Fibroblast of skin of left quadriceps (primary cell): ENCODE measurements at places on chromosomes 5 and 9.

DNA sequence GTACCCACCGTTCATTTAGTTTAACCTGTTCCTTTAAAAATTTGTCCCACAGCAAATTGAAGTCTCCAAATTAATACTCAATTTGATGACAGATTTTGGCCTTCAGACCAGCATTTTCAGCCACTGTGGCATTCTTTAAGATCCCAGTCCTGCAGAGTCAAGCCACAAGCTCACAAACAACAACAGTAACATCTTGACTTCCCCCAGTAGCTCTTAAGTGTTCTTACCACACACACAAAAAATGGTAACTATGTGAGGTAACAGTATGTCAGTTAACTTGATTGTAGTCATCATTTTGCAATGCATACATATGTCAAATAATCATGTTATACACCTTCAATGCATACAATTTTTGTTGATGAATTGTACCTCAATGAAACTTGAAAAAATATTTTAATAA, 247.9 kb downstream of the LURAP1L start:
- DNase-seq: no peak

DNA sequence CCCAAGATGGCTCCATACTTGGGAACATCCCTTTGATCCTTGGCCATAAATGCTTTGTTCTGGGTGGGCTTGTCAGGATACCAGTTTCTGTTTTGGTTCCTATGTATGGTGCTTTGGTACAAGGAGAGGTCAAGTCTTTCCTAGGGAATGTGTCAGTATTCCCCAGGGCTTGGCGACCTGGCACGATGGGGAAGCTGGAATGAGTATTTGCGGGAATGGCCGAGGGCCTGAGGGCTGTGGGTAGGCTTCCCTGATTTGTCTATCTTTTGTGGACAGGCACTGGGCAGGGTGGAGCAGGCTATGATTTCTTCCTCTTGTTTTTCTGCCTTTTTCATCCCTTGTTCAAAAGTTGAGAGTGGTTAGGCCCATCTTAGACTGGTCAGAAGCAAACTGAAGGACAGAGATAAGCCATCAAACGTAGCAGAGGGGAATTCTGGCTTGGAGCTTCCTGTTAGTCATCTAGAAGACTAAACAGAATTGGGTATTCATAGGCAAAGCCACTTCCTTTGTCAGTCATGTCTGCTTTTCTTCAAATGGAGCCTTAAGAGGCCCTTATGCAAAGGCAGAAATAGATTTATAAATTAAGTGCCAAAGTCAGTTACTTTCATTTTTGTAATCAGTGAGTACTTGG, 13.7 kb downstream of the DOCK2 start:
- DNase-seq: no peak

DNA sequence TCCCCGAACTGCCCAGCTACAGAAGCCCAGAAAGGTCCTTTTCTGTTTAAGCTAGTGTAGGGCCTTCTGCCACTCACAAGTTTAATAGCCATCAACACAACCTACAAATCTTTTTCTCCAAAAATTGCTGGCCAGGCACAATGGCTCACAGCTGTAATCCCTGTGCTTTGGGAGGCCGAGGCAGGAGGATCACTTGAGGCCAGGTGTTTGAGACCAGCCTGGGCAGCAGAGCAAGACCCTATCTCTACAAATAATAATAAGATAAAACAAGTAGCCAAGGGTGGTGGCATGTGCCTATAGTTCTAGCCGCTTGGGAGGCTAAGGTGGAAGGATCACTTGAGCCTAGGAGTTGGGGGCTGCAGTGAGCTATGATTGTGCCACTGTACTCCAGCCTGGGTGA, 176.4 kb downstream of the HSD17B3 start:
- DNase-seq: no peak

DNA sequence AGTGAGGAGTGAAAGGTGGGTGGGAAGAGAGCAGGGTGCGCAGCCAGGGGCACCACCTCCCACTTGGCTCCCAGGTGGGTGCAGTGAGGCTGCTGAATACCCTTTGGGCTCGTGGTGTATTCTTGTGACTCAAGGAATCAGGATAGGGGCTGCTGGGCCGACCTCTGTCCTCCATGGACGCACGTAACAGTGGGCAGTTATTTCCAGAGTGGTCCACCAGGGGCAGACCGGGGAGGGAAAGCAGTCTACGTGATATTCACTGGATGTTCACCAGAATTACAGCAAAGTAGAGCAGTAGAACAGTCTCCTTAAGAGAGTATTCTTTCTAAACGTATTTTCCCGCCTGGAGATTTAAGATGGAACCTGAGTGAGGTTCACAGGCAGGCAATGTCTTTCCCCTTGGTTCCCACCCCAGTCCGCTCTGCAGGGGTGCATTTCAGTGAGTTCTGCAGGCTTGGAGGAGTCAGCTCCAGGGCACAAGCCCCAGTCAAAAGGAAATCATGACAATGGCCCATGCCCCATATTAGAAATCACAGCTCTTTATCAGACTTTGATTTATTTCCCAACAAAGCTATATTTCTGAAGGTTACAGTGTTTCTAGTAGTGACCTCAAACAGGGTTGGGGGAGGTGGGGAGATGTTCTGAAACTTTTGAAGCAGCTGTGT, 88.7 kb downstream of the SYK start:
- no peak for DNase-seq
